NCI-H510A treated with DMSO at 0.1 percent for 48 hours (cell line): ENCODE measurements at places on chromosomes 5 and 9.

DNA sequence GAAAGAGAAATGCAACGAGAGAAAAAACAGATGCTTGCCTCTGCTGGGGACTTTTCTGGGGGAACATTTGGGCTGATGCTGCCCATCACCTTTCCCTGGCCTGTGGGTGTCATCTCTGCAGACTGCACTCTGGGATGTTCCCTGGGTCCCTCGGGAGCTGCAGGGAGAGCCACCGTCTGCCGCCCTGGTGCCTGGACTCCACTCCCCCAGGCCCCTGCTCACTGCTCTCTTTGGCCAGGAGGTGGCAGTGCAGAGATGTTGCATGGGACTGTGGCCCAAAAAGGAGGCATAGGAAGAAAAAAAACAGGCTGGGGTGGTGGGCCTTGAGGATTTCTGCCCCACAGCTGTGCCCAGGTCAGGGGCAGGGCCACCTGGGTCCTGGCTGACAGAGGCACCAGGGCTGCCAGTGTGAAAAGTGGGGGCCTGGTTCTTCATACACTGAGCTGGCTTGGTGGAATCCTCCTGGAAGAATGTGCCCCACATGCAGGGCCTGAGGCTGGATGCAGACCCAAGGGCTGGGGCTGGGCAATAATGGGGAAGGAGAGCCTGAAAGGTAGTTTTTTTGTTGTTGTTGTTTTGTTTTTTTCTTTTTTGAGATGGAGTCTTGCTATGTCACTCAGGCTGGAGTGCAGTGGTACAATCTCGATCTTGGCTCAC lies 353.6 kb downstream of the SLIT3 start:
- peak; percentile 14 for DNase-seq

- DNase-seq, result no peak
Observed at GRCh38 chr5:138489683-138490061, 24.4 kb downstream of the EGR1 start.

- no peak for DNase-seq
Observed at GRCh38 chr5:68033961-68034571, 181.5 kb upstream of the PIK3R1 start.

- no peak for DNase-seq
Observed at GRCh38 chr5:32160228-32160627, 13.9 kb downstream of the GOLPH3 start.

DNA sequence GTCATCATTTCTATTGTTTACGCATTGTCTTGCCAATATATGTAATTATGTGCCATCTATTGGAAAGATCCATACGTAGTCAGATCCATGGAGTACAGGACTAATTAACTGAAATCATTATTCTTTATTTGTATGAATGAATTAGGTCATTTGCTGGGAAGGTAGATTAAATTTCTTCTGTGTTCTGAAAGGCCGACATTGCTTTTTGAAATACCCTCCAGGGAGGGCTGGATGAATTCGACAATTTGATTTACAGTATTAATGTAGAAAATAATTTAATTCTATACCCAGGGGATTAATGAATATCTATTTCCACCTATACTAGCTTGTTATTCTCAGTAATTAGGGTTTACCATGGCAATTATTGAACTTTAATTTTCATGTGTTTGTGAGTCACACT lies 117.6 kb downstream of the CHSY3 start:
- DNase-seq, result no peak

DNA sequence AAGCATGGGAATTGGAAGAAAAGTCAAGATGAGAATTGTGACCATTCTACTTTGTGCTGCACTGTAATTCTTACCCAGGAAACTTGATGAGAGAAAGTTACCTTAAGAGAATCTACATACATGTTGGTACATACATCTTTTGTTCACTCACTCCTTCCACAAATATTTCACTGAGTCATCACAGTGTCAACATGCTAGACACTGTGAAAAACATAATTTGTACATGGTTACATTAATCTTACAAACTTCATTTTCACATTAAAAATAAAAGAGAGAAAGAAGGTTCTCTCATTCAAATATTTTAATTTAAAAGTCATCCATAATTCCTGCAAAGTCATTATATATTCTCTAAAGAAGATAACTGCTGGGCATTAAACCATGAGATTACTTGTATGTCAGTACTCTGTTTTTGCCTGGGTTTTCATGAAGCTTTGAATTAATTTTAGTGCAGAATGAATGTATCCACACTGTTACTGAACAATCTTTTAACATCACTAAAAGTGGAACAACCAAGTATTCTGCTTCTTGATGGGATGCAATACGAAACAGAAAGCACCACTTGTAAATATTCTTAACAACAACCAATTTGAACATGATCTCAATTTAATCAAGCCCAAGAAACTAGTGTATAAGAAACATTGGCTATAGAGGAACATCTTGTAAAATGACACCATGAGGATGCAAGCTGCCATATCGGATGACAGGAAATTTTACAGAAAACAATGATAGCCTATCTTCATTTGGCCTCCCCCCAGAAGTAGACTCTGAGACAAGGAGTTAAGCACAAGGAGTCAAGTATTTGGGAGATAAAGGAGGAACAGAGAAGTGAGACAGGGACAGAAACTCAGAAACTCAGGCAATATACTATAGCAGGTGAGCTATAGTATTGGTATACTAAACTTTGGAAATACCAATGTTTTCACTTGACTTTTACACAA lies 28.4 kb downstream of the ERP44 start:
- DNase-seq, result no peak

- DNase-seq, result no peak
Observed at GRCh38 chr5:142441616-142442015, 116.8 kb upstream of the SPRY4 start.

- no peak for DNase-seq
Observed at GRCh38 chr5:8784692-8785091, 761.2 kb downstream of the SEMA5A start.

DNA sequence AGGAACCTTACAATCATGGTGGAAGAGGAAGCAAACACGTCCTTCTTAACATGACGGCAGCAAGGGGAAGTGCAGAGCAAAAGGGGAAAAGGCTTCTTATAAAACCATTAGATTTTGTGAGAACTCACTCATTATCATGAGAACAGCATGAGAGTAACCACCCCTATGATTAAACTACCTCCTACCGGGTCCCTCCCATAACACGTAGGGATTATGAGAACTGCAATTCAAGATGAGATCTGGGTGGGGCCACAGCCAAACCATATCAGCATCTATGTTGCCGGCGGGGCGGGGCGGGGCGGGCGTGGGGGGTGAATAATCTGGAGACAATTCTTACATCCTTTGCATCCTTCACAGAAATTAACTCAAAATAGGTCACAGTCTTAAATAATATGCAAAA lies 58.8 kb upstream of the GFPT2 start:
- no peak for DNase-seq

GRCh38 chr5:91126888-91127287 lies 256.2 kb downstream of the ARRDC3 start:
- no peak for DNase-seq

GRCh38 chr9:106697750-106698502 lies 165.0 kb upstream of the ZNF462 start:
- DNase-seq, result peak; percentile 73

- no peak for DNase-seq
Observed at GRCh38 chr9:90064248-90064647, 459.4 kb downstream of the GADD45G start.

GRCh38 chr9:32351845-32352244 lies 32.6 kb upstream of the ACO1 start:
- no peak for DNase-seq

GRCh38 chr9:112445196-112445595 lies 41.4 kb upstream of the KIAA1958 start:
- no peak for DNase-seq

- DNase-seq, result no peak
Observed at GRCh38 chr9:89462199-89462598, 35.7 kb downstream of the SEMA4D start.

- no peak for DNase-seq
Observed at GRCh38 chr5:98214240-98215051, 559.0 kb upstream of the RGMB start.

DNA sequence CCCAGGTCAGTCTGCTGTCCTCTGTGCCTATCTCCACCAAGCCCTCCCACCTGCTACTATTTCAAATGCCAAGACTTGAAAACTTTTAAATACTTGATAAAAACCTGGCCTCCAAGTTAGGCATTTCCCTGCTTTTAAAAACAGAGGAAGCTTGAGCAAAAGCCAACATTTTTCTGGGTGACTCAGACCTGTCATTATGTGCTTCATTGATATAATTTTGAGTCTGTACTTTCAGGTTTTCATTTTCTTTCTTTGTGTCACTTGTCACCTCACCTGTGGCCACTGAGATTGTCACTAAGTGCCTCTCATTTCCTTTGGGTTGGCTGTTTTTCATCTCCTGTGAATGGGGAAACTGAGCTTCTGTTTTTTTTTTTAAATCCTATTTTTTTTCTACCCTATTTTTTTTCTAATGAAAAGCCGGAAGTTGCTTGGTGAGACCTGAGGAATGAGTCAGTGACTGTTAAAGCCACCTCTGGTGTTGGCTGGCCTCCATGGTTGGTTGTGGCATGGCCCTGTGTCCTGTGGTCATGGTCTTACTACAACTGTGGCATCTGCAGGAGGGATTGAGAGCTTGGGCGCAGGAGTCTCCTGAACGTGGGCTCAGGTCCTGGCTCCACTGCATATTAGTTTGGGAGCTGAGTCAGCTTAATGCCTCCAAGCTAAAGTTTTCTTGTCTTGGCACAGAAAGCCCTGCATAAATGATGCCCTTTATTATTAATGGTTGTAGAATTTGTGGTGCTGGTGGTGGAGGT lies 56.7 kb downstream of the ARHGAP26 start:
- DNase-seq, result no peak

- peak; percentile 21 for DNase-seq
Observed at GRCh38 chr5:39547553-39548154, 122.9 kb upstream of the DAB2 start.

- DNase-seq, result peak; percentile 9
Observed at GRCh38 chr5:166370928-166371690, 1920.3 kb upstream of the WWC1 start.

DNA sequence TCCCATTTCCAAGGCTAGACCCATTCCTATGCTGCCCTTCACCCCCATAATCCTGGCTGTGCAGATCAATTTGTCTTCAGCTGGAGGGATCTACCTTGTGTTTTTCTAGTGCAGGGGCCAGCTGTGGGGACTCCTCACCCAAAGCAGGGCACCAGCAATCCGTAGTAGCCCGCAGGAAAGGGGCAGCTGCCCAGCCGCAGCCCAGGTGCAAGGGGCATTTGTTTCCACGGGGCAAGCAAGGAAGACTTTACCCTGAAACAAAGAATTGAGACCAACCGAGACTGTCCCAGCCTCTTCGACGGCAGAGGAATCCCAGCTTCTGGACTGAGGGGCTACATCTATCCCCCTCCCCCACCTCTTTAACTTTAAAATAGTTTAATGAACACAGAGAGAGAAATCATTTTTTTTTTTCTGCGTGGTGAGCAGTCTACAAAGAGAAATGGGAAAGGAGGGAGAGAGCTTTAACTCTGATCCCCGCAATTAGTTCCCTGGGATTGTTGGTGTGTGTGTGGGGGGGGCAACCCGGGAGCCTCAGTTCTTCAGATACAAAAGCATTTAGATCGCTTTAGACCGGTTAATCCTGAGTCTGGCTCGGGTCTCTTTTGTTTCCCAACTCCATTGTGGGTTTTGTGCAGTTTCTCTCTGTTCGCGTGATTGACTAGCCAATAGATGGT lies 10.6 kb upstream of the LHX2 start:
- DNase-seq, result no peak

DNA sequence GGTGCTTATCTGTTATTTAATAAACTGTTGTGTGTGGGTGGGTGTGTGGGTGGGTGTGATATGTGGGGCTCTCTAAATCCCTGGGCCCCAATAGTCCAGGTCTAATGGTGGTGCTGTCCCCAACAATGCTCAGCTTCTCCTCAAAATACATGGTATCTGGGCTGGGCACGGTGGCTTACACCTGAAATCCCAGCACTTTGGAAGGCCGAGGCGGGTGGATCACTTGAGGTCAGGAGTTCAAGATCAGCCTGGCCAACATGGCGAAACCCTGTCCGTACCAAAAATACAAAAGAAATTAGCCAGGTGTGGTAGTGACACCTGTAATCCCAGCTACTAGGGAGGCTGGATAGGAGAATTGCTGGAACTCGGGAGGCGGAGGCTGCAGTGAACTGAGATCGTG lies 4.5 kb upstream of the ORM1 start:
- DNase-seq, result no peak

GRCh38 chr9:125992557-125992956 lies 245.4 kb downstream of the PBX3 start:
- no peak for DNase-seq

DNA sequence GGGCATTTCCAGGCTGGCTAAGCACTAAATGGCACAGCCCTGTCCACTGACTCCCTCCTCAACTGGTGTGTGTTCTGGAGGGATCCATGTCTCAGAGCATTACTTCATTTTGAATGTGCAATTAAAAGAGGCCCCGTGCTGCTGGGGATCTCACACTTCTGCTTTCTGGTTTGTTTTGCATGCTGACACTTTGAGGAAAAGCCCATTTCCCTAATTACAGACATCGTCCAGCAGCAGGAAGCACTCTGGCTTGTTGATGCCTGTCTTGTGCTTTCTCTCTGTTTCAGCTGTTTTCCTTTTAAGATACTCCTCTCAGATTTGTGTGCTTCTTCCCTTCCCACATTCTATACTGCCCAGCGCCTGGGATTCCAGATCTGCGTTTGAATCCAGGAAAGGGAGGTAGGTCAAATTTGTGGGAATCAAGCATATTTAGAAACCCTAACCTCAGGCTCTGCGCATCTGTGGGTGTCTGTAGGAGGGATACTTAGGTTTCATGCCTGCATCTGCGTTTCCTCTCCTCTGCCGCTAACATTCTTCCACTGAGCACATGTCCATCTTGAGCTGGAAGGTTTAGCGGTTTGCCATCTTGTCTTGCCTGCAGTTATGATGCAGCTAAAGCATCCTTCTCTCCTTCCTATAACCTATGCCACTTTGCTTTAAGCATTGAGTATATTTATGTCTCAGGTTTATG lies 25.7 kb downstream of the SYK start:
- no peak for DNase-seq

GRCh38 chr5:60821488-60822284 lies 22.4 kb downstream of the ELOVL7 start:
- no peak for DNase-seq

DNA sequence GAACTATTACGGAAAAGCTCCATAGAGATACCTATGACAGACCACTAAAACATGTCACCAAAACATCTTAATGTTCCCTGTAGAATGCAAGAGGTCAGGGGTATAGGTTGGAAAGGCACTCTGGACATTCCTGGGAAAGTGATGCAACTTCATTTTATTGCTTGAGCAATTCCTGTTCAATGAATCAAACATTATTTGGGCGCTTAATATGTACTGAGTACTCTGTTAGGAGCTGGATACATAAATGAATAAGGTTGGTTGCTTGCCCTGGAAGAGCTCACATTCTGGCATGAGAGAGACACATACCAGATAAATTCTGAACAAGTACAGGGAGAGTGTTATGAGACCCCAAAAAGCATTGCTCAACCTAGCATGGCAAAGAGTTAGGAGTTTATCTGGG lies 408.9 kb upstream of the DMAC1 start:
- no peak for DNase-seq

GRCh38 chr5:583645-584044 lies 28.5 kb upstream of the CEP72 start:
- DNase-seq, result no peak

- no peak for DNase-seq
Observed at GRCh38 chr9:136228107-136228875, 17.3 kb downstream of the QSOX2 start.

- DNase-seq, result no peak
Observed at GRCh38 chr9:125601961-125602360, 105.0 kb downstream of the MAPKAP1 start.

- no peak for DNase-seq
Observed at GRCh38 chr9:121286688-121286972, 18.7 kb downstream of the GSN start.
